ENCODE measurements at places on chromosomes 2 and 18. TPM values are rescaled to one million over a fixed set of nuclear protein-coding genes. Genes with fewer than 3 reads are reported as not detected.

DNA sequence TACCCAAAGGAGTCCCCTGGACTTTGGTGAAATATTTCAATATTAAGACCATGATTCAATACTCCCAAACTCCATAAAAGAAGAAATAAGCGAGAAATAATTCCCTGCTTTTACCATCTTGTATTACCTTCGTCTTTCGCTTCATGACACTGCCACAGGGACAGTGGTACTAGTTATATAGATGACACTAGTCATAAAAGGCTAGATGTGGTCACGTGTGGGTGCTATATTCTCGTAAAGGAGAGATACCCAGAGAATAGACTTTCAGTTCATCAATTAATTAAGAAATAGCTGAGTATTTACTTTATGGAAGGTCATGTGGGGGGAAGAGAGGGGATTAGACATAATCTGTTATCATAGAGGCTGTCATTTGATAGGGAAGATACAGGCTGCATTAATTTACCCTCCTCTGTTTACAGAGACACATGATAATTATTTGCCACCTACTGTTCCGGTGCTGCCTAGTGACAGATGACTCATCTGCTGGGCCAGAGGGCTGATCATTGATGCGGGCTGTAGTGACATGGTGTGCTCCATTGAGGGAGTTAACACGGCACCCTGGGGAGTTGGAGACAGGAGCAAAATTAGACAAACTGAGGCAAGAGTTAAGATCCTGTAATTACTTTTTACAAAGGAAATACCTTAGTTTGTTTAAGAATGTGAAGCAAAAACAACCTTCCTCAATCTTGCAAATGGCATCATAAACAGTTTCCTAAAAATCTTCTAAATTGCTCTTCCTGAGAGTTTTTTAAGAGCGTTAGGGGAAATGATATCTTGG lies 78.2 kb upstream of the ITGB6 start:
- DNase-seq, result no peak

GRCh38 chr18:74563999-74564398 lies 29.7 kb downstream of the CNDP1 start:
- no peak for DNase-seq

GRCh38 chr2:178477443-178478129 lies 814 bp downstream of the FKBP7 start:
- DNase-seq, result no peak

DNA sequence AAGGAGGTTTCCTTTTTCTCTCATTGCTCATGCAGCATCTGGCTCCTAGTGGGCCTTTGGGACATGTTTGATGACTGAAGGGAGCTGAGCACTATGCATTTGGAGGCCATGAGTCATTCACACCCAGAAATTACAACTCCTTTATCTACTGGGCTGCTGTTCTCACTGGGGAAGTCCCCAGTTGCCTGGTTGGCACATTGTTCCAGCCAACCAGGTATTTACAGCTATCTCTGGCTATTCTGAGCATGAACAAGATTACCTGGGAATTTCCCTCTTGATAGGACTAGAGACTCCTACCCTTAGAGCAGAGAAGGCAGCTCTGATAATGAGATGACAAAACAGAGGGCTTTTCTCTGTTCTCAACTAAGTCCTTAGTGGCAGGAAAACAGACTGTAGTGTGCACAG lies 206.5 kb downstream of the SETBP1 start:
- DNase-seq, result no peak

- DNase-seq, result no peak
Measured at GRCh38 chr2:36235882-36236281, 119.7 kb upstream of the CRIM1 start.

DNA sequence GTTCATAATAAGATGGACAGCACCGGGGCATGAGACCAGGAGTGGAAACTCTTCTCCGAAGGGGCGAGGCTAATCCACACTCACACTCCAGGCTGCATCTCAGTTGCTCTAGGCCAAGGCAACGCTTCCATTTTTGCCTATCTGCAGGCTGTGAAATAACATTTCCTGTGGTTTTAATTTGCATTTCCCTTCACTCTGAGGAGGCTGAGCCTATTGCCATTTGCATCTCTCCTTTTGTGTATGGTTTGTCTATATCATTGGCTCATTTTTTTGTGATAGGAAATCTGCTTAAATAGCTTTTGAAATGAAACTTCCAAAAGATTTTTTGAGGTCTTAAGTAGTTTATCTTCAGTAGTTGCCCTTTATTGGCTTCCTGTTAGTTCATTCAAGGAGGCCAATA lies 57.6 kb downstream of the TPGS2 start:
- DNase-seq, result no peak

GRCh38 chr2:231277962-231278361 lies 79.5 kb downstream of the ARMC9 start:
- no peak for DNase-seq

DNA sequence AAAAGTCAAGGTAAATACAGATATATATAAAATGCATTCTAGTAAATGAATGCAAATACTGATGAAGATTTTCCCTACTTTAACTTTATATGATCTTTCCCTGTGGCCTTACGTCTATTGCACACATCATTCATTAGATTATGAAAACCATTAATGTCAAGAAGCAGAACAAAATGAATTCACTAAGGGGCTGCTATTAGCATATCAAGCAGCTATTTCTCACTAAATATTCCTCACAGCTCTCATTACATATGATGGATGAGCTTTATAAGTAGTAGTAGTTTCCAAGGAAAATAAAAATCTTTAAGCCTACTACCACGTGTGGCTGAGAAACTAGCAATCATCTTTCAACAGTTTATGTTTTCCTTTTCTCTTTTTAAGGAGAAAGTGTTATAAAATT lies 702.8 kb upstream of the SLC39A10 start:
- no peak for DNase-seq

DNA sequence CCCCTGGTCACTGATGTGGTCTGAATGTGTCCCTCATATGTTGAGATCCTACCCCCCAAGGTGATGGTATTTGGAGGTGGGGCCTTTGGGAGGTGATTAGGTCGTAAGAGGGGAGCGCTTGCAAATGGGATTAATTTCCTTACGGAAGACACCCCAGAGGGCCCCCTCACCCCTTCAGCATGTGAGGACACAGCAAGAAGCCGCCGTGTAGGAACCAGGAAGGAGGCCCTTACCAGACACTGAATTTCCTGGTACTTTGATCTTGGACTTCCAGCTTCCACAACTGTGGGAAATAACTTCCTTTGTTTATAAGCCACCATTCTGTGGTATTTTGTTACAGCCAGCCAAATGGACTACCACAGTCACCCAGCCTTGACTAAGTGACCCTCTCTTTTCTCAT lies 35.9 kb downstream of the NCK2 start:
- no peak for DNase-seq

GRCh38 chr2:41414486-41415230 lies 633.2 kb upstream of the PKDCC start:
- DNase-seq, result peak; percentile 56

DNA sequence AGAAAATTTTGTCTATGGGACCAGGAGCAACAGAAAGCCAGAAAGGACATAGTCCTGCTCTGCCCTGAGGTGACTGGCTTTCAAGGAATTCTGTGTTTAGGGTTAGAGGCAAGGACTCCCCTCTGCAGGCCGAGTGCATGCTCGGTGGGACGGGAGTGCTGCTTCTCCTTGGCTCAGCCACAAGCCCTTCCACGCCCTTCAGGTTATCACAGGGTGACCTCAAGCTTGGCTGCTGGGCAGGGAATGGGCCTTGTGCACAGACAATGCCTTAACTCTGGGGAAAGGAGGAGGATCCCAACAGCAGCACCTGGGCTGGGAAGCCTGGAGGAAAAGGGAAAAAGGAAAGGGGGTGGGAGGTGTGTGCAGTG lies 32.8 kb downstream of the FAM178B start:
- peak; percentile 60 for DNase-seq

DNA sequence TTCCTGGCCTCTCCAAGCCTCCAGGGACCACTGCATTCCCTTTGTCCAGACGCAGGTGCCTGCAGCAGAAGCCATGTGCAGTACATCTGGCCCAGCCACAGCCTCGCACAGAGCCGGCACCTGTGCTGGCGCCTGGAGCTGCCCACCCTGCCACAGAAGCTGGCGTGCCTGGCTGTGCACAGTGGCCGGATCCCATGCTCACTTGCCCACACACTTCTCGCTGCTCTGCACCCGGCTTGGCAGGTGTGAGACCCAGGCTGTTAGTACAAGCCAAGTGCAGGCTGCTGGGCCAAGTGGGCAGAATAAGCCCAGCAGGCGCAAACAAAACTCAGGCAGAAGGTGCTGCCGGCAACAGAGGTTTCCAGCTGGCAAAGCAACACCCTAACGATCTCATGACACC lies 124.5 kb upstream of the CCDC150 start:
- DNase-seq, result no peak

GRCh38 chr2:1400943-1401735 lies 12.1 kb upstream of the TPO start:
- DNase-seq, result no peak

DNA sequence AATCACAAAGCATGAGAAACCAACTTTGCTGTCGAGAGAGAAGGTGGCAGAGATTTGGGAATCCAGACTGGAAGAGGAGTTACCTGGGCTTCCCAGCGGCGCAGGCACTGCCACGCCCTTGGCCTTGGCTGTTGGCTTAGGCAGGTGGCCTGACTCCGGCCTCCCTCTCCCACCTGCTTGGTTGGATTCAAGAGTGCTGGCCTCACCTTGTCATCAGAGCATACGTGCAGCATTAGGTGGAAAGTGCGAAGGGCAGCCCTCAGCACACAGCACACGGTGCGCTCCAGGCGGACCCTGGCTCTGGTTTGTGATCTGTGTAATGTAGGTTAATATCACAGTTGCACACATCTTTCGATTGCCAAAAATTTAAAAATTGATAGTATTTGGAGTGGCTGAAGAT lies 19.2 kb upstream of the ASB1 start:
- no peak for DNase-seq

GRCh38 chr2:123363826-123364225 lies 661.3 kb upstream of the CNTNAP5 start:
- DNase-seq, result no peak

DNA sequence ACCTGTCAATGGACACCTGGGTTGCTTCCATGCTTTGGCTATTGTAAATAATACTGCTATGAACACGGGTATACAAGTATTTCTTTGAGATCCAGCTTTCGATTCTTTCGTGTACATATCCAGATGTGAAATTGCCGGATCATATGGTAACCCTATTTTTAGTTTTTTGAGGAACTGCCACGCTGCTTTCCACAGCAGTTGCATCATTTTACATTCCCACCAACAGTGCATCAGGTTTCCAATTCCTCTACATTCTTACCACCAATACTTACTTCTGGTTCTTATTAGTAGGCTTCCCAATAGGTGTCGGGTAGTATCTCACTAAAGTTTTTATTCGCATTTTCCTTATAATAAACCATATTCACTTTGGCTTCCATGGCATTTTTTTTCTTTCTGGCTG lies 69.6 kb downstream of the PID1 start:
- DNase-seq, result no peak

DNA sequence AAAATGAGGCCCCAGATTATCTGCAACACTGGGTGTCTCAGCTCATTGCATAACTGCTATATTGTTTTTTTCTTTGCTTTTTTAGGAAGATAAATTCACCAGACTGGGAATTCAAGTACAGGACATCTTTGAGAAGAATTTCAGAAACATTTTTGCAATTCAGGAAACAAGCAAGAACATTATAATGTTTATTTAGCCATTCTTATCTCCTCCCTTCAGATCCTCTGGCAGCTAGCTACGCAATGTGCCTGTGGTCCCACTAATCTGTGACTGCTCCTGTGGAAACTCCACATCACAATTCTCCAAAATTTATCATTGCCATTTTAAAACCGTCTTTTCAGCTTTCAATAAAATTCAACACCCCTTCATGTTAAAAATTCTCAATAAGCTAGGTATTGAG lies 126.8 kb downstream of the SP100 start:
- peak; percentile 29 for DNase-seq

GRCh38 chr2:2879781-2880180 lies 497.8 kb downstream of the EIPR1 start:
- DNase-seq, result no peak

DNA sequence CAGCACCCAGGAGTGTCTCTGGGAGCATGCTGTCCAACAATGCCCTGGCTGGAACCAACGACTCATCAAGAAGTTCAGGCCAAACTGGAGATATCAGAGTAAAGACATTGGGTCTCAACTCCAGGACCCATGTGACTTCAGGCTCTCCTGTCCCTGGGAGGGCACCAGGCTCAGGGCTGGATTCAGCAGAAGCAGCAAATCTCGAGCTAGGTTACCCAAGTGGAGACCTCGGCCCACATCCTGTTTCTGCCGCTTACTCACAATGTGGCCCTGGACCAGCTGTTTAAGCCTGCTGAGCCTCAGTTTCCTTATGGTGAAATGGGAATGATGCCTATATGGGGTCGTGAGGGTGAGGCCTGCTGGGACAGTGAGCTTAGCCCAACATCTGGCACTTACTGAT lies 9.3 kb upstream of the OTOF start:
- no peak for DNase-seq

Gene CRYGD
- polyA plus RNA-seq, result 2.5 TPM

Gene TUBA4A
- 90.0 TPM for polyA plus RNA-seq

Gene FAM117B
- polyA plus RNA-seq, result 9.8 TPM

Gene CNGA3
- polyA plus RNA-seq, result 1.5 TPM

Gene AGXT
- 0.51 TPM for polyA plus RNA-seq

Gene SLC14A1
- 0.73 TPM for polyA plus RNA-seq

Gene ANKRD36
- polyA plus RNA-seq, result 7.3 TPM

Gene KCNJ3
- 0.30 TPM for polyA plus RNA-seq

Gene ERICH2
- polyA plus RNA-seq, result 126 TPM

Gene HOXD9
- polyA plus RNA-seq, result 8.2 TPM

Gene PTGR3
- 15.7 TPM for polyA plus RNA-seq

Gene REG3A
- not detected for polyA plus RNA-seq

Gene EVX2
- 2.3 TPM for polyA plus RNA-seq

Gene EHBP1
- polyA plus RNA-seq, result 86.8 TPM

Gene GATA6
- polyA plus RNA-seq, result 13.8 TPM

Gene MARCHF4
- 0.09 TPM for polyA plus RNA-seq

Gene WDR43
- 52.7 TPM for polyA plus RNA-seq

Gene SULT1C2
- 1.3 TPM for polyA plus RNA-seq

Gene FZD7
- 7.1 TPM for polyA plus RNA-seq

All from testis (tissue), 5 donors.